ENCODE measurements at places on chromosomes 7 and 10.

- no peak for DNase-seq
These were observed 896.9 kb downstream of the LRMDA start for GRCh38 chr10:76328348-76328747.

DNA sequence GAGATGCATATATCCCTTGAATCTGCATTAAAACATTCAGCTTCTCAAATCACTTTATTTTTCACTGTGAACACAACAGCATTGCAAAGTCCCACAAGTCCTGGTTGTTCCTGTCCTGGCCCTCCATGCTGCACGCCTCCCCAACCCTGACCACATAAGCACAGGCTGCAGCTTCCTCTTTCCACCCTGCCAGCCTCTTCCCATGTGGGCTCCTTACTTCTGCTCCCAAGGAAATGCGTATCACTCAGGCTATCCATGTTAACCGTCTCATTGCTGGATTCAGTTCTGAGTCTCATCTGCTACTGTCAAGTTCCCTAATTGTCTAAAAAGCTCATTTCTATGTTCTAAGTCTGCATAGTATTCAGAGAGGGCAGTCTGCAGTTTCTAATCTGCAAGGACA, 89.7 kb upstream of the ZPBP start:
- DNase-seq: no peak

GRCh38 chr7:151431281-151431767, 8.6 kb downstream of the CRYGN start:
- DNase-seq: no peak

DNA sequence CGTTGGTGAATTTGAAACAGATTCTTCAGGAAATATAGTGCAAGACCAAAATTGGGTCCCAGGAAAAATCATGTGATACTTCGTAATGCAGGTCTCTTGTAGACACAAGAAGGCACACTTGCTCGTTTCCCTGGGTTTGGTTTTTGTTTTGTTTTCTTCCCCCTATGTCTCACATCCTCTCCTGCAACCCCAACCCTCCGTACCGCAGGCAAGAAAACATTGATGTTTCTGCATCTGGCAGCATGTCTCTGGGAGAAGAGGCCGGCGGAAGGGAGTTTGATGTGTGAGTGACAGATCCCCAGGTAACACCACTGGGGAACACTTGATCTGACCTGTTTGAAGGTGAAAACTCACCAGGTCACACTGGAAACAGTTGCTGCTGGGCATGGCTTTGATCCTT, 718.5 kb downstream of the AUTS2 start:
- no peak for DNase-seq

- no peak for DNase-seq
These were observed 117.3 kb downstream of the SVIL start for GRCh38 chr10:29517352-29517923.

DNA sequence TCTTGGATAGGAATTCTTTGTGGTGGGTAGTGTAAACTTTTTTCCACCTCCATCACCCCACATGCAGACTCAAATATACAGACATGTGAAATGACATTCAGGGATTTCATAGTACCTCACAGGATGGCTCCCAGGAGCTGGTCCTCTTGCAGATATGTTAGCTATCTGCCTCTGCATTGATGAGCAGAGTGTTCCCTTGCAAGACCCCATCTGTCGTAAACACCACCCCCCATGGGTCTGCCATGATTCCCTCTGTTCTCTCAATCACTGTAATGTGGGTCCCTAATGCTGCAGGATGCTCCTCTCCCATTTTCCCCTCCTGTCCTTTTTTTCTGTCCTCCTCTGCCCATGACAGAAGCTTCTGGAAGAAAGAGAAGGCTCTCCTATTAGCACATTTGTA, 391.2 kb upstream of the PODXL start:
- DNase-seq: no peak

- DNase-seq: no peak
These were observed 16.3 kb downstream of the VOPP1 start for GRCh38 chr7:55556031-55556430.
